Ascending aorta (tissue), 2 donors: ENCODE measurements at places on chromosomes 5 and 9. TPM values are rescaled to one million over a fixed set of nuclear protein-coding genes. Genes with fewer than 3 reads are reported as not detected.

- no peaks in the 10 kb centered on the region for H3K4me1 ChIP-seq
- H3K27ac ChIP-seq: no peak overlapping the region
- no peaks in the 10 kb centered on the region for H3K27me3 ChIP-seq
- no peaks in the 10 kb centered on the region for H3K36me3 ChIP-seq
These were observed 34.7 kb downstream of the DIRAS2 start for GRCh38 chr9:90607701-90608516.

DNA sequence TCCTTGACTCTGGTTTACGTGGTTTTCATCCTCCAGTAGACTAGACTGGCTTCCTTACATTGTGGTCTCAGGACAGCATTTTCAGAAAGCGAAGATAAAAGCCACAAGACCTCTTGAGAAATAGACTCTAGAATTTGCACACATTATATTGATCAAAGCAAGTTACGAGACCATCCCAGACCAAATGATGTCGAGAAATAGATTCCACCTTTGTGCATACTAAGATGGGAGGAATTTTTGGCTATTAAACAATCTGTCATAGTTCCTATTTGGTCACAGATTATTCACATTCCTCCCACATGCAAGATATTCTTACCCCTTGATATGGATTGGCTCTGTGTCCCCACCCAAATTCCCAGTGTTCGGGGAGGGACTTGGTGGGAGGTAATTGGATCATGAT, 65.6 kb downstream of the TEX10 start:
- no peaks in the 10 kb centered on the region for H3K27me3 ChIP-seq
- peaks cover 32% of the 10 kb centered on the region for H3K36me3 ChIP-seq
- no peak for DNase-seq
- H3K4me1 ChIP-seq: no peaks in the 10 kb centered on the region
- no peak overlapping the region for H3K27ac ChIP-seq

GRCh38 chr9:96062854-96063253, 187.4 kb downstream of the ERCC6L2 start:
- H3K4me1 ChIP-seq: no peaks in the 10 kb centered on the region
- no peaks in the 10 kb centered on the region for H3K27me3 ChIP-seq
- H3K27ac ChIP-seq: no peak overlapping the region
- H3K36me3 ChIP-seq: no peaks in the 10 kb centered on the region
- DNase-seq: no peak
- H3K4me3 ChIP-seq: no peak overlapping the region

DNA sequence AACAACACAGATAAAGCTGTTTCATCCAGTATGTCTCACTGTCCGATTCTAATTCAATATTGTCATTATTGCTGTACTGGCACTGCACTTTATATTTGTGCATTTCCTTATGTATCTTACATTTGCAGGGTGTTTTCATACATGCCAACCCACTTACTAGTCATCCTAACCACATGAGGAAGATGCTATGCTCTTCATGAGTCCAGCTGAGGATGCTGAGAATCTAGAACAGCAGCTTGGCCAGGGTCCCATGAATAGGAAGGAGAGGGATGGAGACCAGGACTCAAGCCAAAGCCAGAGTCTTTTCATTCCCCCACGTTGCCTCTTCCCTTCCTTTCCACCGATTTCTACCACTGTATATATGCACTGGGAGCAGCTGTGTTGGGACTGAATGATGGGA, 292.8 kb upstream of the KLF4 start:
- no peaks in the 10 kb centered on the region for H3K36me3 ChIP-seq
- no peak overlapping the region for H3K27ac ChIP-seq
- H3K27me3 ChIP-seq: no peaks in the 10 kb centered on the region
- H3K4me1 ChIP-seq: no peaks in the 10 kb centered on the region
- H3K4me3 ChIP-seq: no peak overlapping the region
- no peak for DNase-seq

DNA sequence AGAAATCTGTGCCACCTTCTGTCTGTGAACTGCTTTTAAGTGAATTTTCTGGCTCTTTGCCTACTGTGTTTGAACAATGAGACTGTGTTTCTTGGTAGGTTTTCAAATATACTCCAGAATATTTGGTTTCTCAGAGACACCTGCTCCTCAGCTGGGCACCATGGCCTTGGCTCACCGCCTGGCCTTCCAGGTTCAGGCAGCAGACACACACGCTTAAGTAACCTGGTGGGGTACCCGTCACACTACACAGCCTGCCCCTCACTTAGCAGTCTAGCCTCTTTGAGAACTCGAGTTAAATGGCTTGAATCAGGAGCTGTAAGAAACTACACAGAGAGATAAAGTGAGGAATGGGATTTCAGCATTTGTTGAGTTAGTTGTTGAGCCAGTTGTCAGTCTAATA, 530.5 kb downstream of the MTRR start:
- DNase-seq: no peak
- H3K4me3 ChIP-seq: no peak overlapping the region
- no peaks in the 10 kb centered on the region for H3K36me3 ChIP-seq
- H3K4me1 ChIP-seq: no peaks in the 10 kb centered on the region
- H3K27ac ChIP-seq: no peak overlapping the region
- no peaks in the 10 kb centered on the region for H3K27me3 ChIP-seq

GRCh38 chr5:84438456-84438855, 53.8 kb upstream of the EDIL3 start:
- H3K4me1 ChIP-seq: no peaks in the 10 kb centered on the region
- H3K4me3 ChIP-seq: no peak overlapping the region
- H3K36me3 ChIP-seq: no peaks in the 10 kb centered on the region
- no peaks in the 10 kb centered on the region for H3K27me3 ChIP-seq
- no peak overlapping the region for H3K27ac ChIP-seq

GRCh38 chr9:105355781-105356180, 92.1 kb upstream of the FSD1L start:
- H3K4me3 ChIP-seq: no peak overlapping the region

DNA sequence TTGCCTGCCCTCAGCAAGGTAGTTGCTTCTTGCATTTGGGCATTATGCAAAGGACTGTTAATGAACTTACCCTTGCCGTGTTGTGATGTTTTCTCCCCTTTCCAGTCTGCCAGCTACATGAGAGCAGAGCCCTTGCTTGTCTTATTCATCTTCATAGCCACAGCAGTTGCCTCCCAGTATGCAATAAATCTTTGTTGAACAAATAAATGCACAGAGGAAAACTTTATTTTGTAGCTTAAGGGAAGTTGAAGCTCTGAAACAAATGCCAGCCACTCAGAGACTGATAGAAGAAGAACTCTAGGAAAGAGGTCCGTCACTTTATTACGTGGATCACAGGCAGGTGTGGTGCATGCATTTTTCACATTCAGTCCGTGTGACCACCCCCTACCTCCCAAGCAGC, 19.7 kb downstream of the MAST4 start:
- H3K27me3 ChIP-seq: no peaks in the 10 kb centered on the region
- no peaks in the 10 kb centered on the region for H3K36me3 ChIP-seq
- no peak for DNase-seq
- H3K4me1 ChIP-seq: no peaks in the 10 kb centered on the region
- H3K4me3 ChIP-seq: no peak overlapping the region

GRCh38 chr5:95799191-95799835, 23.2 kb downstream of the GLRX start:
- no peaks in the 10 kb centered on the region for H3K36me3 ChIP-seq
- no peak for DNase-seq
- H3K27ac ChIP-seq: no peak overlapping the region
- no peaks in the 10 kb centered on the region for H3K4me1 ChIP-seq
- H3K4me3 ChIP-seq: no peak overlapping the region

DNA sequence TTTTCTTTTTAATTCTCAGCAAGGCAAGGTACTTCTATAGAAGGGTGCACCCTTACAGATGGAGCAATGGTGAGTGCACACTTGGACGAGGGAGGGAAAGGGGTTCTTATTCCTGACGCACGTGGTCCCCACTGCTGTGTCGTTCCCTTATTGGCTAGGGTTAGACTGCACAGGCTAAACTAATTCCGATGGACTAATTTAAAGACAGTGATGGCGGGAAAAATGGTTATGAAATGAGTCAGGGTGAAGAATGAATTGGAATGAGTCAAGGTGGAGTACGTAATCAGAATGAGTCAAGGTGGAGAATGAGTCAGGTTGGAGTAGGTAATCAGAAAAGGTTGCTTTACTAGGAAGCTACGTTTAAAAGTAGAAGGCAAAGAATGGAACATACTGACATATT, 2.1 kb upstream of the HMGCS1 start:
- H3K27ac ChIP-seq: no peak overlapping the region
- no peak for DNase-seq
- no peaks in the 10 kb centered on the region for H3K27me3 ChIP-seq
- H3K36me3 ChIP-seq: no peaks in the 10 kb centered on the region

- no peaks in the 10 kb centered on the region for H3K4me1 ChIP-seq
- no peak overlapping the region for H3K4me3 ChIP-seq
- H3K27me3 ChIP-seq: no peaks in the 10 kb centered on the region
- H3K36me3 ChIP-seq: no peaks in the 10 kb centered on the region
These were observed 19.8 kb downstream of the TNFSF15 start for GRCh38 chr9:114785866-114786650.

GRCh38 chr5:60789551-60789950, 54.5 kb downstream of the ELOVL7 start:
- no peak overlapping the region for H3K27ac ChIP-seq
- H3K4me1 ChIP-seq: no peaks in the 10 kb centered on the region

DNA sequence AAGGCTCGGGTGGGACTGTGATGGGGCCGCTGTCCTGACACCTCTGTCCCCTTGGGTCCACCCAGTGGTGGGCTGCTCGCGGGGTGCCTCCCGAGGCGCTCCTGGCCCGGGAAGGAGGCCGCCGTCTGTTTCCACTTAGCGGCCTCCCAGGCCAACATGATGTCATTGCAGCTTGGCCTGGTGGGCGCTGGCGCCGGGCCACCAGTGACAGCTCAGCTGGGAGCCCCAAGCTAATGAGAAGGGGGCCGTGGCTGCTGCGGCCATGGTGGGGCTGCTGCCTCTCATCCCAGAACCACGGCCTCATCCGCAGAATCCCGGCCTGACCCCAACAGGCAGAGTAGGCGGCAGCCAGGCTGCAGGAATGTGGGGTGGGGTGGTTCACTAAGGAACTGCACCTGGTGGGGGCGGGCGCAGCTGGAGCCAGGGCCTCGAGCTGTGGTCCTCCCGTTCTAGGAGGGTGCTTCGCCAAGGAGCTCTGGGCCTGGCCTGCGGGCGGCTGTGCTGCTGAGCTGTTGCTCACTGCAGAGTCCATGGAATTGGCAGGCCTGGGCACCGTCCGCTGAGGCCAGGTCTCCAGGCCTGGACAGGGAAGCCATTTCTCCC, 123.5 kb upstream of the COL5A1 start:
- DNase-seq: no peak
- no peak overlapping the region for H3K27ac ChIP-seq
- H3K27me3 ChIP-seq: no peaks in the 10 kb centered on the region
- H3K4me1 ChIP-seq: no peaks in the 10 kb centered on the region
- no peak overlapping the region for H3K4me3 ChIP-seq

DNA sequence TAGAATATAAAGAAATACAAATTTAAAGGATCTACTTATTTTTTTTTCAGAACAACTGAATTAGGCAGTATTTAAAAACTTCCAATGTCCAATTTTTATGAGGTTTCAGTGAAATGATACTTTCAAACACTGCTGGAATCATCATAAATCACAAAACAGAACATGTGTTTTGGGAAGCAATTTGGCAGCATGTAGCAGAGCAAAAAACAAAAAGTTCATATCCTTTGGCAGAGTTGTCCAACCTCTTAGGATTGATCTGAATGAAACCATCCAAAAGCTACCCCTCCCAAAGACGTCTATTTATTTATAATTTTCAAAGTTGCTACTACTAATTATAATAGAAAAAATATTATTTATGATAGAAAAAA, 192.4 kb upstream of the PUM3 start:
- no peak overlapping the region for H3K27ac ChIP-seq
- H3K36me3 ChIP-seq: no peaks in the 10 kb centered on the region
- H3K4me3 ChIP-seq: no peak overlapping the region
- DNase-seq: no peak
- H3K4me1 ChIP-seq: no peaks in the 10 kb centered on the region

GRCh38 chr9:132401824-132402223, 4.8 kb downstream of the TTF1 start:
- DNase-seq: no peak
- H3K27me3 ChIP-seq: no peaks in the 10 kb centered on the region
- no peak overlapping the region for H3K4me3 ChIP-seq
- H3K27ac ChIP-seq: no peak overlapping the region
- peaks cover 46% of the 10 kb centered on the region for H3K36me3 ChIP-seq

DNA sequence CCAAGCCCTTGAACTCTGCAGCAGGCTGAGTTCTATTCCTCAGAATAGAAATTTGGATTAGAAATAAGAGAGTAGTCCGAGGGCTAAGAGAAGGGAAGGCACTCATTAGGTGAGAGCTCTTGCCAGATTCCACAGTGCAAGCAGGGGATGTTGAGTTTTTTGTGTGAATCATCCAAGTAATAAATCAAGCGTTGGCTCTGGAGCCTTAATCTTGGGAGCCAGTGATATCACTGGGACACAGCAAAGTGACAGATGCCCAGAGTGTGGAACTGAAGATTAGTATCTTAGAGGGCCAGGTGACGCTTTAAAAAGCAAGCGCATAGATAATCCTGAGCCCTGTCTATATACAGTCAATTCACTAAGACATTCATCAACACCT, 60.3 kb downstream of the FOXD1 start:
- H3K27ac ChIP-seq: no peak overlapping the region
- H3K4me3 ChIP-seq: no peak overlapping the region
- no peaks in the 10 kb centered on the region for H3K27me3 ChIP-seq
- H3K36me3 ChIP-seq: no peaks in the 10 kb centered on the region
- H3K4me1 ChIP-seq: no peaks in the 10 kb centered on the region

GRCh38 chr5:81189875-81190498, 43.1 kb upstream of the CKMT2 start:
- H3K36me3 ChIP-seq: no peaks in the 10 kb centered on the region
- no peak overlapping the region for H3K4me3 ChIP-seq
- no peaks in the 10 kb centered on the region for H3K4me1 ChIP-seq
- no peak for DNase-seq
- no peaks in the 10 kb centered on the region for H3K27me3 ChIP-seq

- no peak overlapping the region for H3K27ac ChIP-seq
- DNase-seq: no peak
- H3K36me3 ChIP-seq: no peaks in the 10 kb centered on the region
These were observed 33.2 kb upstream of the GOLPH3 start for GRCh38 chr5:32207355-32207634.

GRCh38 chr5:64077589-64077988, 88.1 kb upstream of the RNF180 start:
- no peak overlapping the region for H3K27ac ChIP-seq
- no peaks in the 10 kb centered on the region for H3K4me1 ChIP-seq
- H3K27me3 ChIP-seq: no peaks in the 10 kb centered on the region
- no peaks in the 10 kb centered on the region for H3K36me3 ChIP-seq

GRCh38 chr9:109458453-109459211, 39.5 kb downstream of the PTPN3 start:
- no peaks in the 10 kb centered on the region for H3K27me3 ChIP-seq
- no peaks in the 10 kb centered on the region for H3K4me1 ChIP-seq
- no peak overlapping the region for H3K4me3 ChIP-seq

DNA sequence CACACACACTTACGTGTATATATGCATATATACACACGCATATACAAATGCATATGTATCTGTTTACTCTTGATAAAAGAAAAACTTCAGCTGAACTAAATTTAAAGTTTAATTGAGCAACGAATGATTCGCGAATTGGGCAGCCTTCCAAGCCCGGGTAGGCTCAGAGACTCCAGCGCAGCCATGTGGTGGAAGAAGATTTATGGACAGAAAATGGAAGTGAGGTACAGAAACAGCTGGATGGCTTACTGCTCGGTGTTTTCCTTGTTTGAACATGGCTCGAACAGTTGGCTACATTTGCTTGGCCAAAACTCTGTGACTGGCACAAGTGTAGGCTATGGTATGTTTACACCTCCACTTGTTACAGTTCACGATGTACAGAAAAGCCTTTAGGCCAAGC, 239.3 kb upstream of the PRDM9 start:
- no peaks in the 10 kb centered on the region for H3K27me3 ChIP-seq
- H3K4me1 ChIP-seq: no peaks in the 10 kb centered on the region
- H3K4me3 ChIP-seq: no peak overlapping the region
- no peaks in the 10 kb centered on the region for H3K36me3 ChIP-seq
- DNase-seq: no peak

The TLX3 gene
- total RNA-seq: not detected

The SLC45A2 gene
- total RNA-seq: not detected

The C5orf58 gene
- not detected for total RNA-seq

The HEMGN gene
- not detected for total RNA-seq

The ROR2 gene
- total RNA-seq: 0.32 TPM

The OGN gene
- total RNA-seq: 156 TPM
